ENCODE measurements at places on chromosomes 11 and 22. TPM values are rescaled to one million over a fixed set of nuclear protein-coding genes. Genes with fewer than 3 reads are reported as not detected.
A peak's percentile ranks its signal among the peaks of the same experiment; 100 is the strongest.

DNA sequence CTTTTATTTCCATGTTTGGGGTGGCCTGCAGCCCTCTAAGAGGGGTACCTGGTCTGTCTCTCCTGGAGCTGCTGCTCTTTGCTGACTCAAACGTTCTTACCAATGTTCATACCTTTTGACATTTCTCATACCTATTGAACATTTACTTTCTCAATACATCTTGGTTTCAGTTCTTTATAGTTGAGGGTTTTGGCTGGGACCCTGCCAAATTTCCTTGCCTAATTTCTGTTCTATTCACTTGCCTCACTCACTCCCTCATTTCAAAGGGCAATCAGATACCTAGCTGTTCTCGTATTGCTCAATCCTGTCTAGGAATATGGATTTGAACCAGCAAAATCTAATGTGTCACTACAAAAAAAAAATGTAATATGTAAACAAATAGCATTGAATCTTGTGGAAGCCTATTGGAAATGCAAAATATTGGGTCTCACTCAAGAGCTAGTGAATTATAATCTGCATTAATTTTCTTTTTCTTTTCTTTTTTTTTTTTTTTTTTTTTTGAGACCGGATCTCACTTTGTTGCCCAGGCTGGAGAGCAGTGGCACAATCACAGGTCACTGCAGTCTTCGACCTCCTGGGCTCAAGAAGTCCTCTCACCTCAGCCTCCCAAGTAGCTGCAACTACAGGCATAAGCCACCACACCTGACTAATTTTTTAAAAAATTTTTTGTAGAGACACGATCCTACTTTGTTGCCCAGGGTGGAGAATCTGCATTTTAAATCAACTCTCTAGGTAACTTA is 7.5 kb downstream of the OR6M1 start:
- DNase-seq: no peak

GRCh38 chr11:65588199-65589054 is 7.2 kb downstream of the KCNK7 start:
- peak; percentile 68 for DNase-seq

GRCh38 chr11:22479208-22479607 is 141.0 kb downstream of the SLC17A6 start:
- DNase-seq: no peak

- no peak for DNase-seq
Measured at GRCh38 chr11:114284021-114284420, 12.2 kb upstream of the NNMT start.

- no peak for DNase-seq
Measured at GRCh38 chr22:27336151-27337090, 465.1 kb downstream of the MN1 start.

- DNase-seq: no peak
Measured at GRCh38 chr11:20610825-20611224, 11.4 kb downstream of the SLC6A5 start.

DNA sequence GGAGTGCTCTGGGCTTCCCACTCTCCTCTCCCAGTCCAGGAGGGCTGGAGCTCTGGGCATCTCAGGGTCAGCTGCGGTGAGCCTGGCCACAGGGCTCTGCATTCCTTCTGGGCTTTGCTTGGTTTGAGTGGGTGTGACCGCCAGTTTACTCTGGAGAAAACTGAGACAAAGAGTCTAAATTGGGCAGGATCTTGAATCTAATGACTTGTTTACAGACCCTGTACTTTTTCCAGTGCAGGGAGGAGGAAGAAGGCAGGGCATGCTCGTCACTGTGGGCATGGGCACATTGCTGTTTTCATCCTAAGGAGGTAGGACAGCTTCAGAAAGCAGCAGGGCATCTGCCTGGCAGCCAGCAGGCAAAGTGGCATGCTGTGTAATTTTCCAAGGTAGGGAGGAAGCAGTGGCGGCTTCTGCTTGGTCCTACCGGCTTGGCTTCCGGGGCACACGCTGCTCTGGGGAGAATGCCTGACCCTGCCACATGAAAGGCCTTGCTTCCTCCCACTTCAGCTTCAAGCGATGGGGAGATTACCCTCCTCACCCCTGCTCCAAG is 22.9 kb downstream of the FLI1 start:
- DNase-seq: peak; percentile 43

GRCh38 chr22:44047891-44048301 is 23.8 kb downstream of the PARVB start:
- no peak for DNase-seq

DNA sequence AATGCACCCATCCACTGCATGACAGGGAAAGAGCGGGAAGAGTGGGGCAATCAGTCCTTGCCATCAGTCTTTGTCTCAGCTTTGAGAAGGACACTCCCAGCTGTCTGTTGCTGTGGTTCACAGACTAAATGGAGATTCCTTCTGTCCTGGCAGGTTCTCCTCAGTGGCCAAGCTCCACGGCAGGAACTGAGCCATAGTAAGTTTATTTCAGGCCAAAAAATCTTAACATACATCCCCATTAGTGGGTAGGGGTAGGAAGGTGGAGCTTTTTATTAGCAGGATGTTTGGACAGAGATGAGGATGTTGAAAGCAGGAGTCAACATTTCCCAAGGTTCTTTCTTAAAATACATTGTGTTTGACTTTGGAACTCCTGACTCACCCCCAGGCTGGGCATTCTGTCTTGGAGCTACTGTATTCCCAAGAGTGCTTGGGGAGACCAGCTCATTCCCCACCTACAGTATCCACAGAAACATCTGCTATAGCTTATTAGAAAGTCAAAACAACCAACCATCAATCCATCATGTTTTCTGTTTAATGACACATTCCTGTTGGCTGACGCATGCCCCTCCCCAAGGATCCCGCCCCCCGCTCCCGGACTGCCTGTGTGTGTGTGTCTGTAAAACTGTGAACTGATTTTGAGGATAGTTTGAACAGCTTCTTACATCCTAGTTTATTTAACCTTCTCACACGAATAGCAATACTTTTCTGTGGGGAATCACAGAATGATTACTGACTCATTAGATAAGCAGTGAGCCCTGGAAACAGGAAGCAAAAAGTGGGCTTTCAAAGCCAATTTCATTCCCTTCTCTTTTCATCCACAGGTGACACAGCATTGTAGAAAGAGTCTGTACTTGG is 109.5 kb downstream of the CCDC81 start:
- no peak for DNase-seq

- DNase-seq: no peak
Measured at GRCh38 chr11:62804310-62805075, 747 bp downstream of the NXF1 start.

DNA sequence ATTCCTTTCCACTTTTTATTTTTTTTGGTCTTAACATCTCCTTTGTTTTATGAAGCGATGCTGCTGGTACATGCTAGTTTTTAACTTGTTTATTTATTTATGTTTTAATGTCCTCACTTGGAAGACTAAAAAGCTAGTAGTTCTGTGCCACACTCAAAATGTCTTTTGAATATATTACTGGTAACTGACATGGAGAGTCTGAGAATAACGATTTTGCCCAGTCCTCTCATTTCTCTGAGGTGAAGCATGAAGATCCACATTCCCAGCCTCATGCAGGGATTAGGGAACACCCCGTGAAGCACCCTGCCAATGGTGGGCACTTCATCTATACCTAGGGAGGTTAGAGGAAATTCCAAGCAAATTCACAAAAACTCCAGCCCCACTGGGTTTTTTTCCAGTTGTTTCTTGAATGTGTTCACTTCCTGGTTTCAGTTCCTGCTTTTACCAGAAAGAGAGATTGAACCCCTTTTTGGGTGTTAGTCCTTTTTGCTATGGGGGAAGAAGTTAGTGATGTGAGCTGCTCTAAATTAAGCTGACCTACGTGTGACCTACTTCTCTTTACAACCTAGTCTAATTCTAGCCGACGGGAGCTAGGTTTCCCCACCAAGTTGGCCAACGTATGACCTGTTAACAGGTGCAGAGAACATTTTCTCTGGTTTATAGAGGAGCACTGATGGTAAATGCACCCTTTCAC is 106.1 kb downstream of the SLC1A2 start:
- no peak for DNase-seq

DNA sequence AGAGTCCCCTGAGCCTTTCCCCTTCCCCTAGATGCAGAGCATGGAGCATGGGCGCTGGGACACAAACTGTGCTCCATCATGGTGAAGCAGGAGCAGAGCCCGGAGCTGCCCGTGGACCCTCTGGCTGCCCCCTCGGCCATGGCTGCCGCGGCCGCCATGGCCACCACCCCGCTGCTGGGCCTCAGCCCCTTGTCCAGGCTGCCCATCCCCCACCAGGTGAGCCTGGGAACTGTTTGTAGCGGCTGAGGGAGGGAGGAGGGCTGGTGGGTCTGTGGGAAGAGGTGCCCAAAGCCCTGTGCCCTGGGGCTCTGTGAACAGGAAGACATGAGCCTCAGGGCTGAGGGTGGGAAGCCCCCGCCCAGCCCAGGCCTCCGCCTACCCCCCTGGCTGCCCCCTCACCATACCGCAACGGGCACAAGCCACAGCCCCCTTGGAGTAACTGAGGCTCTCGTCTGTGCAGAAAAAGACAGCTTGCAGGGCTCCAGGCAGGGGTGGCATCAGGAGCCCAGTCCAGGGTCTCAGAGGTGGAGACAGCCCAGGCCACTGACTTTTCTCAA is 30.4 kb downstream of the CREB3L1 start:
- DNase-seq: no peak

GRCh38 chr22:44085743-44086270 is 61.7 kb downstream of the PARVB start:
- no peak for DNase-seq

GRCh38 chr11:31582697-31583096 is 73.1 kb downstream of the ELP4 start:
- DNase-seq: no peak

C22orf42 gene
- polyA plus RNA-seq: not detected

CTSW gene
- 495 TPM for polyA plus RNA-seq

NXPE2 gene
- not detected for polyA plus RNA-seq

PRODH gene
- 0.10 TPM for polyA plus RNA-seq

FGF3 gene
- not detected for polyA plus RNA-seq

CLDN5 gene
- polyA plus RNA-seq: 0.11 TPM

MYBPC3 gene
- not detected for polyA plus RNA-seq

LRRC74B gene
- polyA plus RNA-seq: not detected

PGR gene
- polyA plus RNA-seq: not detected

C11orf65 gene
- 0.95 TPM for polyA plus RNA-seq

DCUN1D5 gene
- 22.9 TPM for polyA plus RNA-seq

ACTN3 gene
- not detected for polyA plus RNA-seq

MS4A1 gene
- polyA plus RNA-seq: 7.7 TPM

All from naive thymus-derived CD8-positive, alpha-beta T cell (primary cell).